ENCODE measurements at places on chromosomes 13 and 19. TPM values are rescaled to one million over a fixed set of nuclear protein-coding genes. Genes with fewer than 3 reads are reported as not detected.
A peak's percentile ranks its signal among the peaks of the same experiment; 100 is the strongest.

DNA sequence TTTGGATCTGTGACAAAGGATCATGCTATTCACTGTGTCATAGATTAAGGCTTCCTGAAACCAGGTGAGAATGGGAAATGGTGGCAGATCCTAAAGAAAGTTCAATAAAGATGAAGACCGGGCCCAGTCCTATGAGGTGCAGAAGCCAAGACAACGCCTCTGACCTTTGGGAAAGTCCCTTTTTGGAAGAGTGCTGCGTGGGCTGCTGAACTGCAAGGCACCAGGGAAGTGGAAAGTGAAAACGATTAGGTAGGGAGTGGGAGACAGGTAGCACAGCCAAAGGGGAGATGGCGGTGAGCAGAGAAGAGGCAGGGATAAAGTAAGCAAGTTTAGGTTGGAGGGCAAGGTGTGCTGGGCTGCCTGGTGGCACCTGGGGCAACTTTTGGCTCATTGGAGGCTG lies 16.3 kb downstream of the MBNL2 start:
- peak; percentile 50 for DNase-seq

DNA sequence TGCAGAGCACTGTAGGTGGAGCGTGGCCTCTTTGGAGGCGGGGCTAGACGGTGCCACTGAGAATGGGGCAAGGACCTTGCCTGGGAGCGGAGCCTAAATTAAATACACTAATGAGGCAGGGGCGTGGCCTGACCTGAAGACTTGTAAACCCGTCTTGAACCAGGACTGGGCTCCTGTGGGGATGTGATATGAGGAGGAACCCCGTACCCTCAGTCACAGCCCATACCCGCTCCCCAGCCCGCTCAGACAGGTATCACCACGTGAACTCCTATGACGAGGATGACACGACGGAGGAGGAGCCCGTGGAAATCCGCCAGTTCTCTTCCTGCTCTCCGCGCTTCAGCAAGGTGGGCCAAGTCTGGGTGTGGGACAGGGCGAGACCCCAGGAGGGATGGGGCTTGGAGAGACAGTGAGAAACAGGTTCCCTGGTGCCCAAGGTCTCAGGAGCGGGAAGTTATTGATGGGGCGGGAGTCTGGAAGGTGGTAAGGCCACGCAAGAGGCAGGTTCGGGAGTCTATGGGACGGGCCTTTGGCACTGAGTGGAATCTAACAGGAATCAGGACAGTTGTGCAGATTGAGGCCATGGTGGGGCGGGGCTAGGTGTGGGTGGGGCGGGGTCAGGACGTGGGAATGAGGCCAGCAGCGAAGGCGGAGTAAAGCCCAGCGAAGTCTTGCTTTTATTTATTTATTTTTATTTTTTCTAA lies 14.7 kb downstream of the DNASE2 start:
- DNase-seq: no peak

DNA sequence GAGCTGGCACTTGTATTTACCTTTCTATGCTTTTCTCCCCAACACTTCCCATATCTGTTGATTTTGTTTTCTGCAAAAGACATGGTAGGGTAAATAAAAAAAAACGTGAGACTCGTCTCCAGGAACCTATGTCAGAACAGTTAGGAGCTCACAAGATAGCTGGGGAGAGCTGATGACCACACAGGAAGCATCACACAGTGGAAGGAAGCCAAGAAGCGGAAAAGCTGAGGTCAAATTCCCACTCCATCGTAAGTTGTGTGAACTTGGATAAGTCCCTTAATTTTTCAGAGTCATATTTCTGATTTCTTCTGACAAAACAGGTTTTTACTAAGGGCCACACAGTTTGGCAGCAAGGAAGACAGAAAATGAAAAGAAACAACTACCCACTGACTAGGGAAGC lies 199.6 kb downstream of the KLF5 start:
- DNase-seq: no peak

DNA sequence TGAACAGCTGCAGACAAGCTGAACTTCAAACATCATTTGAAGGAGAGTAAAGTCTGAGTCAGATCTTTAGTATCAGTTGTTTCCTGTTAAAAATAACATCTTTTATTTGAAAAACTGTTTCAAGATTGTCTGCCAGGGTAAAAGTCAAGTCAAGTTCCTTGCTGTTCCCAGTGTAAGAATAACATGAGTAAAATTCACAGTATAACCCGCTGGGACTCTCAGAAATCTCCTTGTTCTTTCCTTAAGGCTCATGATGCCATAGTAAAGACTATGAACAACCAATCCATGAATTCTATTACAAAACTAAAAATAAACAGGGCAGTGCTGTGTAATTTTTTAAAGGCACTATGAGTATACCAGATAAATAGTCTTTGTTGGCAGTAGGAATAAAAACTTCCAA lies 112.9 kb downstream of the IRS2 start:
- DNase-seq: no peak

PRKD2 gene
- total RNA-seq: 113 TPM

- no peak for DNase-seq
These were observed 11.6 kb downstream of the CBY2 start for GRCh38 chr13:45713721-45714120.

GRCh38 chr19:12117201-12117970 lies 22.8 kb downstream of the ZNF20 start:
- DNase-seq: no peak

DNA sequence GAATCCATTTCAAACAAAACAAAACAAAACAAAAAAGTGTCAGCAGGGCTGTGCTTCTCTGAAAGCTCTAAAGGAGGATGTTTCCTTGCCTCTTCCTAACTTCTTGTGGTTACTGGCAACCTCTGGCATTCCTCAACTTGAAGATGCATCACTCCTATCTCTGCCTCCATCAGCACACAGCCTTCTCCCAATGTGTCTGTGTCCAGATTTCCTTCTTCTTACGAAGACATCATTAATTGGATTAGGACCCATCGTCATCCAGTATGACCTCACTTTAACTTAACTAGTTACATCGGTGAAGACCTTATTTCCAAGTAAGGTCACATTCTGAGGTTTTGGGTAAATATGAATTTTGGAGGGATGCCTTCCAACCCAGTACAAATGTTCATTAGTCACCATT lies 33.8 kb upstream of the GTF2F2 start:
- no peak for DNase-seq

DDX39A gene
- 299 TPM for total RNA-seq

DNA sequence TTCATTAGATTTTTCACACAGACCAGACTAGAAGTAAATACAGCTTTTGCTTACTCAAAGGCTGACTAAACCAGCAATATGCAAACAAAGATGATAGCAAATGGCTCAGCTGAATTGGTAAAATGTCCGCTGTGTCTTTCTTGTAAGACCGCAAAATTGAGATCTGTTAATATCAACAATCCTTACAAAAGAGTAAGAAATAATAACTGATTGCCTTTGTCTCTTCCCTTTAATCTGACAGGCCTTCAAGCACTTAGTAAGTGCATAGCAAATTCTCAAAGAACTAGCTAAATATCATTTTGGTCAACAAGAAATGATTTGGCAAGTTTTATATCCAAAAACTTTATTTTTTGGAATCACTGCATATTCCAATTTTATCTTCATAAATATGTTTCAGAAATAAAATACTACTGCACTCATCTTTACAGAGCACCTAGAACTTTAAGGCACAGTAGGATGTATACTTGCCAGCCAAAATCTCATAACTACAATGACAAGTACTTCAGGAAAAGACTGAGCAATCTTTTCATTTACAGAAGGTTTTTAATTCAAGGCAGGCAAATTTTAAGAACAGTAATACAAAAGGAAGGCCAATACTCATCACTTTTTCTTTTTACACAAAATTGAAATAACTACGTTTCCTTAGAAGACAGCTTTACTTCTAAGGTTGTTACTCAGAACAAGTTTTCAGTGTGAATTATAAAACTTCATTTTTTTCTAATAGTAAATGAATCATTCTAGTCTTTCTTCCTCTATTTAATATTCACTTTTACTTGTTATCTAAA lies 1.1 kb downstream of the ELF1 start:
- no peak for DNase-seq

DNA sequence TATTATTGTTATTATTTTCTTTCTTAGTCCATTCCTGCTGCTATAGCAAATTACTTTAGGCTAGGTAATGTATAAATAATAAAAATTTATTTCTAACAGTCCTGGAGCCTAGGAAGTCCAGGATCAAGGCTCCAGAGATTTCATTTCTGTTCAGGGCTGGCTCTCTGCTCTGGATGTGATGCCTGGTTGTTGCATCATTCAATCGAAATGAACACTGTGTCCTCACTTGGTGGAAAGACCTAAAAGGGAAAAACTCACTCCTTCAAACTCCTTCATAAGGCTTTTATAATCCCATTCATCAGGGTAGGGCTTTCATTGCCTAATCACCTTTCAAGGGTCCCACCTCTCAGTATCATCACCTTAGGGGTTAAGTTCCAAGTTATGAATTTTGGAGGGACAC lies 395.0 kb downstream of the EFNB2 start:
- DNase-seq: no peak

DNA sequence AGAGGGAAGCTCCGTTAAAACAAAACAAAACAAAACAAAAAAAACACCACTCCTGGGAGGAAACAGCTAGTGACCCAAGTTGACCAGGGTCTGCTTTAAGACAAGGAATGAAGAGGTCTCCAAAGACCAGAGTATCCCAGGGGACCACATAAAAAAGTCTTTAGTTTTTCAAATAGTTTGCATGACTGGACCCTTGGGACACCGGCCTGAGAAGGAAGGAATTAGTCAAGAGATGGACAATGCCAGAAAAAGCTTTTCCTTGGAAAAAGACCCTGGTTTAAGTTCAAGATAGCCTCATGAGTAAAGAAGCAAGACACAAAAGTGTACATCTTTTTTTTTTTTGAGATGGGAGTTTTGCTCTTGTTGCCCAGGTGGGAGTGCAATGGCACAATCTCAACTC lies 12.5 kb upstream of the PNMA8B start:
- DNase-seq: no peak

DNA sequence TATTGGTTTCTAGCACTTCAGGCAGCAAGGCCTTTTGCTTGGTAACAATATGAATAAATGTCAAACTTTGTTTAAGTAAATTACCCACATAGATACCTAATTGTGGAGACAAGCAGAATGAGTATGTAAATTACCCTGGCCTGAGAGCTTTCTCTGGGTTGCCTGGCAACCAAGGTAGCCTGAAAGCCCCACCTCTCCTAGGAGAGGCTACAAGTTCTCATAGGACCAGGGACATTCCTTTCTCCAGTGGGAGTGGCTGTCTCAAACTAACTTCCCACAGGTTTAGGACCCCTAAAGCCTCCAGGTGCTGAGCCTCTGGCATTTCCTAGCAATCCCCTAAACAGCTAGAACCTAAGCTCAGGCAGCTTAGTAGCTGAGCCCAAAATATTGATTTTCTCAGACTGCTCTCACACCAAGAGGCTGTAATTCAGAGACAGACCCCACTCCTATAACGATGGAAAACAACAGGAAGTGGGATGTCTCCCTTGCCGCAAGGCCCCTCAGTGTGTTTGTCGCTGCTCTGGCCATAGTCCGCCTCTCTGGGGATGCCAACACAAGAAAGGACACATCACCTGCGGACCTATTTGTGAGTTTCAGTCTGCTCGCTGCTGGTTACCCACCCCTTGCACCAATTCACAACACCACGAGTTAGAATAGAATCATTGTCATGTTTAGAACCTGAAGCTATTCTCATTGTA lies 207.3 kb downstream of the DLEU7 start:
- no peak for DNase-seq

DNA sequence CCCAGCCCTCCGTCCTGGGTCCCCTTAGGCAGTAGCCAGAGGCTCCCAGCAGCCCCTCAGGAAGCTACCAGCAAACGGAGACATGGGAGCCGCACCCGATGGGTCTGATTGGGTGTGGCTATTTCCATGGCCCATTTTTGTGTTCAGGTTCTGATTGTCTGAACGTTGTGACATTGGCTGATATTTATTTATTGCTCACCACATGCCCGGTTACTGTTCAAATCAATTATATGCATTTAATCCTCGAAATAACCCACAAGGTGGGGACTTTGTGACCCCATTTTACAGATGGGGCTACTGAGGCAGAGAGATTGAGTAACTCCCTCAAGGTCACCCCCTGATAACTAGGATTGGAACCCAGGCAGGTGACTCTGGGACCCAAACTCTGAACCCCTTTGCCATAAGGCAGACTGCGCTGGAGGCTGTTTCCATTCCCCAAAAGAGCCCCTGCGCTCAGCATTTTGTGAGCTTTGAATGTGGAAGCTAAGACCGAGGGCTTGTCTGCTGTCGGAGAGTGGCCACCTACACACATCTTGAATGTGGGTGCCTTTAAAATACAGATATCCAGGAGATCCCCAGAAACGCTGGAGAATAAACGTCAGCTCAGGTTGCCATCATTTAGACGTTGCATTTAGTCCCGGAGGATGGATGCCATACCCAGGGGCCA lies 13.6 kb upstream of the MCF2L start:
- DNase-seq: no peak

GRCh38 chr13:82687884-82688283 lies 1194.4 kb downstream of the SLITRK1 start:
- no peak for DNase-seq

DNA sequence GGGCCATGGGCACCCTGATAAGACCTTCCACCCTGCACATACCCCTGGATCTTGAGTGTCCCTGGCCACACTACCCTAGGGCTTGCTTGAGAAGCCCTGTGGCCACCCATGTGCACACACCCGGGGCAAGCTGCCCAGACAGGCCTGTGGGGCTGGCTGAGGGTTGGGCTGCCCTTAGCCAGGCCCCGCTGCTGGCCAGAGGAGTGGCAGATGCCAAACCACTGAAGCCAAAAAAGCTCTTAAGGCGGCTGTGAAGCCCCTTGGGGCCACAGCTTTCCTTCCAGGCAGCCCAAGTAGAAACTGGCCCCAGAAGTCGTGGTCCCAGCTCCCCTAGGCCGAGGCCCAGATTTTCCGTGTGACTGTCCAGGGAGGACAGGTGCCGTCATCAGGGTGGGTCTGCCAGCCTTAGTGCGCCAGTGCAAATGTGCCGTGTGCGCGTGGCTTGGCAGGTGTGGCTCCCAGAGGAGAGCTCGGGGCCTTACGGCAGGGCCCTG lies 14.8 kb downstream of the CEBPG start:
- no peak for DNase-seq

TSKS gene
- 2.1 TPM for total RNA-seq

GRCh38 chr13:44493213-44493812 lies 82.8 kb downstream of the TSC22D1 start:
- no peak for DNase-seq

KATNAL1 gene
- 3.3 TPM for total RNA-seq

ZNF112 gene
- not detected for total RNA-seq

AP1M1 gene
- 58.3 TPM for total RNA-seq

RFC3 gene
- 4.5 TPM for total RNA-seq

CAPS gene
- 43.2 TPM for total RNA-seq

DNA sequence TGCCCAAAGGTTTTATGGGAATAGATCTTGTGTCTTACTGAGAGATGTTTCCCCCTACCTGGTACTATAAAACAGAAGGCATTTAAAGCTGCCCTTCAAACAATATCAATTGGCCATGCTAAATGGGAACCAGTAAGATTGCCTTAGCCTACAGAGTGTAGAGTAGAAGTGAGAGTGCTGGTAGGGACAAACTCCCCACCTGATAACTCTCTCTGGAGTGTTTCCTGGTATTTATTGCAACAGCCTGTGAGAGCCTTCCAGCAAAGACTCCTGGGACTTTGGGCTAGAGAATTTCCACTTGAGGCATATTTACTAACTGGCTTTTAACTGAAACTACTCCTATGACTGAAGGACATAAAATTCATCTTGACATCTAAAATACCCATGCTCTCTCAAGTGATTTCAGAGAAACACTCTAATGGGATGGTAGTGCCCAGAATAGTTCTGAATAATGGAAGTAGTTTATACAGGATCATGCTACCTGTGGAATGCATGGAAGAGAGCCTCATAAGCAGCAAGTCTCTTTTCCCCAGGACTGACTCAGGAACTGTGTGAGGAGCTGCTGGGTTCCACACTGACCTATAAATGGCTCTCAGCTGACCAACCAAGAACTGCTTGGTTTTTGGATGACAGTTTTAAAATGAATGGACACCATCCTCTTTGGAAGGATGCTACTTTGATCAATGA lies 132.7 kb upstream of the SLITRK5 start:
- no peak for DNase-seq
